ENCODE measurements at places on chromosomes 2 and 18.

DNA sequence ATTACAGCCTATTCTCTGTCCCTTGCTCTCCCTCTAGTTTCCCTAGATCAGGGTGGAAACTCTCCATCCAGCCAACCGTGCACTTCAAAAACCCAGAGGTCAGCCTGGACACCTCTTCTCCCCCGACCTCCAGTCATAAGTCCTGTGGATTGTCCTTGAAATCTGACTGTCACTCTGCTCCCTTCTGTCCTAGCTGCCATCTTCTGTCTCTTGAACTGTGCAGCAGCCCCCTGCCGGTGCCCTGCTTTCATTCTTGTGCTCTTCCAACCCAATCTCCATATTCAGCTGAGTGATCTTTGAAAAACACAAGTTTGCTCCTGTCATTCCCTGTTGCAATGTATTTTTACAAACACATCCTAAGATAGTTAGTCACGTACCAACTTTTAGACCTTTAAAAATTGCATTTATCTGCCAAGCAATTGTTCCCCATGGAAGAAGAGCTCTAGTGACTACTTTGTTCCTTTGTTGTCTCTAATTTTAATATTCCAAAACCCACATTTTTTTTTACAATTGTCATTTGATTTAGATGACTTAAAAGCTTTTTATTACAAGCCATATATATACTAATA, 254.3 kb downstream of the CAMKMT start:
- DNase-seq: peak; percentile 12

GRCh38 chr2:11296401-11296800, 48.0 kb downstream of the ROCK2 start:
- no peak for DNase-seq

- no peak for DNase-seq
Observed at GRCh38 chr18:34840256-34840826, 130.2 kb downstream of the DTNA start.

DNA sequence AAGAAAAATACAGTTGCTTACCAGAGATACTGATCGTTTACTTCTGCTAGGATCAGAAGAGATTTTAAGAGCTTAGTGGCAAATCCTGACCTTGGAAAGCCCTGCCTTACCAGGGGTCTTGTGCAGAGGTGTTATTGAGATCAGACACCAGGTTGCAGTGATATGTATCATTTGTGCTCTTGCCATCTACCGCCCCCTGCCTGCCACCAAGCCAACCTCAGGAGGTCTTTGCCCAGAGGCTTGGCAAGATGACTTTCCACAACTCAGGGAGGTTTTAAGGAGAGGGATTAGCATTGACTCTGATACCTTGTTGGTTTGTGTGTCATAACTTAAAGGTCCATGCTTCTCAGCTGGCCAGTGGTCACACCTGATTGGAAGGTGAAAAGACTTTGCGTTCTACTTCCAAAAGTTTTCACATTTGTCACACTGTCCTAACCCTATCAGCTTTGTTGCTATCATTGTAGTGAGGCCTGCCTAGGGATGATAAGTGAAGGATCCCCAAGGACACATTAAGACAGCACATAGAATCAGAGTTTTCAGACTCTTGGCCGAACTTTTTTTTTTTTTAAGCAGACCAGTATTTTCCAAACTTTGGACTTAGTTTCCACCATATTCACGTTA, 46.2 kb upstream of the MGAT5 start:
- peak; percentile 55 for DNase-seq

DNA sequence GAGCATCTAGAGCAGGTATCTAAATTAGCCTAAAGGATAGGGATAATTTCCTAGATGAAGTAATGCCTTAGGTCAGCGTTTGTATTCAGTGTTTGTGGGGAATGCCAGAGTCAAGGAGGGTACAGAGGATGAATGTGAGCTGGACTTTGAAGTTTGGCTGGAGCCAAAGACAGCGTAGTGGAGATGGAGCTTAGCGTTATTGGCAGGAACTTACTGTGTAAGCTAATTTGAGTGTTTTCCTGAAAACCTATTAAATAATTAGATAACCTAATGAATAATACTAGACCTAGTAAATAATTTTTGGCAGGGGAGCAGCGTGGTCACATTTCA, 4.2 kb downstream of the RNF138 start:
- DNase-seq: no peak

DNA sequence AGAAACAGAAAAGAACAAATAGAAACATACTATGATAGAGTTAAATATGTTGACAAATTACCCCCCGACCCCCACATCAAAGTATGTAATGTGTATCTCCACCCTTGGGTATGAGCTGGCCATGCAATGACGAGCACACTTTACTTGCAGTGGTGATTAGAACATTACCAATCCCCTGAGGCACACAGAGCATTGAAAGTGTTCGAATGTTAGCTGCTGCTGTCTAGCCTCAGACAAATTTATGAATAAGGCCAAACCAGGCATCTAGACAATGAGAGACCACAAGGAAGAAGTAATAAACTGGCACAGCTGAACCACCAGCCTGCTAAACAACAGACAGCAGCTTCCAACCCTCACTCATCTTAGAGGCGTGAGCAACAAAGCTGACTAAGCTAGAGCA, 380.5 kb downstream of the DSEL start:
- DNase-seq: no peak

GRCh38 chr18:22871809-22872525, 61.2 kb upstream of the RBBP8 start:
- peak; percentile 6 for DNase-seq

DNA sequence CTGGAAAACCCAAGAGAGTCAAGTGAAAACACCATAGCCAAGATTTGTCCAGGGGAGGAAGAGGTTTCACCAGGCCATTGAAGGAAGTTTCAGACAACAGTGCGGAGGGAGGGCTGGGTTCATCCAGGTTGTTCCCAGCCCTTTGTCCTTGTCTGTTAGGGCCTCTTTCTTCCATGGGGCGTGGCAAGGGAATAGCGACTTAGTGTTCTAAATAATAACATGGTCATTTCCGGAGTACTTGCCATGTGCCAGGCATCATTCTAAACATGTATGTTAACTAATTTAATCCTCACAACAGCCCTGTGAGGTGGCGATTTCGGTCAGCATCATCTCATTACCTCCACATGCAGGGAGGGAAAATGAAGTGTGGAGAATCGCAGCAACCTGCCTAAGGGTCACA, 77.3 kb downstream of the TCF7L1 start:
- no peak for DNase-seq

- no peak for DNase-seq
Observed at GRCh38 chr2:73007991-73008765, 63.3 kb downstream of the SFXN5 start.

- no peak for DNase-seq
Observed at GRCh38 chr2:88176352-88176984, 6.3 kb downstream of the THNSL2 start.

DNA sequence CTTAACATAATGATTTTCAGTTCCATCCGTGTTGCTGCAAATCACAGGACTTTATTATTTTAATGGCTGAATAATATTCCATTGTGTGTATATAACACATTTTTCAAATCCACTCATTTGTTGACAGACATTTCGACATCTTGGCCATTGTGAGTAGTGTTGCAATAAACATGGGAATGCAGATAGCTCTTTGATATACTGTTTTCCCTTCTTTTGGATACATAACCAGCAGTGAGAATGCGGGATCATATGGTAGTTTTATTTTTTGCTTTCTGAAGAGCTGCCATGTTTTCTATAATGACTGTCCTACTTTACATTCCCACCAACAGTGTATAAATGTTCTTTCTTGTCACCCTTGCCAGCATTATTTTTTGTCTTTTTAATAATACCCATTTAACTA, 420.3 kb upstream of the CHAC2 start:
- DNase-seq: no peak

GRCh38 chr2:66171530-66171929, 263.4 kb upstream of the MEIS1 start:
- no peak for DNase-seq

DNA sequence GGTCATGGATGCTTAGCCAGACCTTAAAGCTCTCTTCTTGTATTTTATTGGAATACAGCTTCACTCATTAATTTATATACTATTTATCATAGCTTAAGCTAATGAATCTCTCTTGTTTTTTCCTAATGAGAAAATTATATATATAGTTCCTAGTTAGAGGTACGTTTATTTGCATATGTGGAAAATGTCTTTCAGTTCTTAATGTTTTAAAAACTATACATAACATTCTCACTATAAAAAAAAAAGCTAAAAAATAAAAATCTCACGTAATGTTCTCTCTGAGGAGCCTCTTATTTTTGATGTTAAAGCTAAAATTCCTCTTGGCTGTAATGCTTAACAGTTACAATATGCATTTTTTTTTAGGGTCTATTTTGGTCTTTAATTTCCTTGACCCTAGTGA, 16.6 kb downstream of the UGP2 start:
- DNase-seq: no peak

- no peak for DNase-seq
Observed at GRCh38 chr18:35178260-35178659, 62.6 kb upstream of the ZNF397 start.

GRCh38 chr2:174020926-174021662, 55.9 kb upstream of the SP3 start:
- no peak for DNase-seq

- DNase-seq: no peak
Observed at GRCh38 chr2:15746703-15747550, 155.3 kb downstream of the DDX1 start.

- no peak for DNase-seq
Observed at GRCh38 chr2:36831185-36831584, 134.7 kb downstream of the VIT start.

GRCh38 chr2:239609162-239609561, 208.3 kb upstream of the HDAC4 start:
- peak; percentile 62 for DNase-seq

DNA sequence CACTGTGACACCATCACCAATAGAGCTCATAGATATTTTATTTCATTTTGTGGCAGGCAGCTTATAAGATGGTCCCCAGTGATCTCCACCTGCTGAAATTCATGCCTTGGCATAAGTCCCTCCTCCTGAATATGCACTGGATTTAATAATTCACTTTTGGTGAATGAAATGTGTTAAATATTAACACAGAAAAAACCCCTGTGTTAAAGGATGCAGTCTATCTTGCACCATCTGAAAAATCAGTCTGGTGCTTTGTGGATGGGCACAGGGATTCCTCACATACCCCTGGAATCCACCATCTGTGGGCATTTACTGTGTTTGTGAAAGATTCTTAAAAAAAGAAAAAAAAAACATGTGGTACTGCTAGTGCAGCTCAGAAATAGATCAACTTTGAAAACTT, 26.1 kb upstream of the WIPF1 start:
- DNase-seq: no peak

All from H7 (cell line).